ENCODE measurements at places on chromosomes 1 and 21.

GRCh38 chr1:59903141-59903754 is 23.3 kb downstream of the CYP2J2 start:
- DNase-seq: peak; percentile 32

- no peak for DNase-seq
These were observed 7.1 kb downstream of the TCP10L start for GRCh38 chr21:32578107-32578691.

DNA sequence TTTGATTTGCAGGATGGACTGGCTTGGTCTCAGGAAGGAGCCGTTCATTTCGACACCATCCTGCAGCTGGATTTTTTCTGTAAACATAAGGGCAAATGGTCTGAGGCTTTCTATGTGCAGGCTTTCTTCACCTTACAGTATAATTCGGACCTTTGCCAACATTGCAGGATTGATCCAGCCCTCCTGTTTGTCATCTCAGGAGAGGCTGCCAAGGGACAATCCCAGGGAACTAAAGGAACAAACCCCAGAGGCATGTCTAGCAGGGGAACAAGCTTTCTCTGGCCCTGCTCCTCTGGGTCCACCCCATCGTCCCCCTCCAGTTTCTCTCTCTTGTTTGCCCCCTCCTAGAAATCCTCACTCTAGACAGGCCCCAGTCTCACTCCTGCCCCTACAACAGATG is 24.8 kb upstream of the GBP6 start:
- no peak for DNase-seq

- no peak for DNase-seq
These were observed 29.4 kb upstream of the CCSAP start for GRCh38 chr1:229372251-229372650.

GRCh38 chr21:41641821-41642701 is 124.8 kb downstream of the RIPK4 start:
- peak; percentile 73 for DNase-seq

DNA sequence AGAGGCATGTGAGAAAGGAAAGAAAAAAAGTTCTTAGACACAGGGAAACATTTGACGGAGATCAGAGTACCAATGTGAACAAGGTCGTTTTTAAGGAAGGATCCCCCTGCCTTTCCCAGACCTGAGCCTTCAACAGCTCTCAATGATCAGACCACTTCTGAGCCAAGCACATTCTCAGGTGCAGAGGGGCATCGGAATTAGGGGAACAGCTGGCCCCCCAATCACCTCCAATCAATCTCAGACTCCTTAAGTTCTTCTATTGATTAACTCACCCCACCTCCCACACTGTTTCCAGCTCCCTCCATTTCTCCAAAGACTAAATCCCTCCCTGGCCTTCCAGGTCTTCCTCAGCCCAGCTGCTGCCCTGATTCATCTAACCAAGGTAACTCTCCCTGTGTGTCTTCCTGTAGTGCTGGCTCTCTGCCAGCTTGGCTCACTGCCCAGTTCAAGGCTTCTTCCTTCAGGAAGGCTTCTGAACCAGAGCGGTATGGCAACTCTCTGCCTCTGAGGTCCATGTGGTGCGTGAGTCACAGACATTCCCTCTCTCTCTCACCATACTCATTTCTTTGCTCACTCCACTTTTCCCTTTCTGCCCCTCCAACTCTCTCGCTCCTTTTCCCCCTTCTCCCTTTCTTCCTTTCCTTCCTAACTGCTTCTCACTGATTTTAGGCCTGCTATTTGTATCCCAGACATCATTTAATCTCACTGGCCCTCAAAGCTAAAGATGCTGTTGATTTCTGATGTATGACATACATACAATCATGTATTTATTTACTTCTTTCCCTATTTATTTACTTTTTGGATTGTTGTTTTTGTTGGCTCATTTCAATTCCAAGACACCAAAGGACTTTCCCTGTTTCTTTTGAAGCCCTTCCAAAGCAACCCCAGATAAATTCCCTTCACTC is 18.1 kb downstream of the CFAP45 start:
- peak; percentile 95 for DNase-seq

DNA sequence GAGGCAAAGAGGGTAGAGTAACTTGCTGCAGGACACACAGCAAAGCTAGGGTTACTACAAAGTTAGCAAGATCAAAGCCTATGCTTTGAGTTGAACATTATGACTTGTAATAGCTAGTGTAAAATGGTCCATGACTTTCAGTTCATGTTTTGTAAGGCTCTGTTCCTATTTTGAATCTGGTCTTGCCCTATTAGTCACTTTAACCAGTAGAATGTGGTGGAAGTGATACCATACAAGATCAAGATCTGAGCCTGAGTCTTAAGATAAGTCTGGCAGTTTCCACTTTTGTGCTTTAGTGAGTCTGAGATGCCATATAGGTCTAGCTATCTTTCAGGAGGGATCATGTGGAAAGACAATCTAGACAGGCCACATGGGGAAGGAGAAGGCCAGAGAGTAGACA is 282.1 kb upstream of the BRINP3 start:
- DNase-seq: no peak

- DNase-seq: no peak
These were observed 54.1 kb upstream of the LYST start for GRCh38 chr1:235920596-235921375.

DNA sequence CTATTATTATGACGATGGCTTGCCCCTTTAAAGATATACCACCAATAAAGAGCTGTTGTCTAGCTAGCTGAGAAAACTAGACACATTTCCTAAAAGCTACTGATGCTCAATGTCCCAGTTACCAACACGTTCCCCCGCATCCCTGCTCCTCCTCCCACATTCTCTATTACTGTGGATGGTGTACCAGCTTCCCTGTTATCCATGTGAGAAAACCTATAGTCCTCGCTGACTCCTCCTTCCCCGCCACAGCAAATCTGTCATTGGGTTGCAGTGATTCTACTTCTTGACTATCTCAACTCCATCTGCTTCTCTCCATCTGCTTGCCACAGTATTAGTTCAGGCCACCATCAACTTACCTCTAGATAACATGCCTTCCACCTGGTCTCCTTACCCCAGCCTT is 337.5 kb downstream of the KCNH1 start:
- no peak for DNase-seq

GRCh38 chr1:233873666-233874065 is 30.8 kb upstream of the SLC35F3 start:
- DNase-seq: no peak

DNA sequence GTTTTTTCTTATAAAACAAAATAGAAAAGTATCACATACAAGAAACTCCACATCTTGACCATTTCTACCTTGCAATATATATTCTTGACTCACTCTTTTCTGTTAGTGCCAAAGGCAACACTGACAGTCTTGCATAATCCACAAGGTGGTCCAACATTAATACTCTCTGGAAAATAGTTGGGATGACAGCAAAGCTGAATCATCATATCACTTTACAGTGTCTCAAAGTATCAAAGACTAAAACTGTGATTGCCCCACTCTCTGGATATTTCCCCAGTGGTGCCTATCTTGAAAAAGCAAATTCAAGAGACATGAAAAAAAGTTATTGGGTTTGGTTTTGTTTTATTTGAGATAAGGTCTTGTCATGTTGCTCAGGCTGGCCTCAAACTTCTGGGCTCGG is 14.6 kb upstream of the TGFBR3 start:
- DNase-seq: peak; percentile 82

DNA sequence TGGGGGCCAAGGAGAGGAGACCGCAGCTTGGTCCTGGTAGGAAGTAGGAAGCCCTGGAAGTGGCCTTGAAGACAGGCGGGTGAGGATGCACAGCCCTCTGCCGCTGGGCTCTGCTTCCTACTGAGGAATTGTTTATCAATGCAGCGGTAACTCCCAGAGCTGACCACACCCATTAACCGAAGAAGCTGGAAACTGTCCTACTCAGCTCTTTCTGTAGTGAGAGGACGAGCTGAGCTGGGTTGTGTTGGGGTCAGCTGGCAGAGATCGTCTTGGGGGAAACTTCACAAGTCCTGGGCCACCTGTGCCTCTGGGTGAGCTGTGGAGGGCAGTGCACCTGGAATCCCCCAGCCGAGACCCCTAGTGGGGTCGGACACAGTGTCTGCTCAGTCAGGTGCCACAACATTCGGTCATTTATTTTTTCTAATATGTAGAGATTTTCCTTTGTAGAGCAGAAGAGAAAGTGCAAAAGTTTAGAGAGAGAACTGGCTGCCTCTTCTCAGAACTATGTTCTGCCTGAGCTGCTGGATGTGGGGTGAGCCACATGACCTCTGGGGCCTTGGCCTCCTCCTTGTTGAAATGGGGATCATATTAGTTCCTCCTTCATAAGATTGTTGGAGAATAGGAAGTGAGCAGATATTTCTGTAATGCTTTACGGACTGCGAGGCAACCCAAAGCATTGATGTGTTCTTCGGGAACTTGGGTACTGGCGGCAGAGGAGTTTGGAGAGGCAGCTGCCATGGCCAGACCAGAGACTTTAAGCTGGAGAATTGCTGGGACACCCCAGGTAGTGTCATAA is 3.6 kb downstream of the NECAP2 start:
- DNase-seq: no peak

DNA sequence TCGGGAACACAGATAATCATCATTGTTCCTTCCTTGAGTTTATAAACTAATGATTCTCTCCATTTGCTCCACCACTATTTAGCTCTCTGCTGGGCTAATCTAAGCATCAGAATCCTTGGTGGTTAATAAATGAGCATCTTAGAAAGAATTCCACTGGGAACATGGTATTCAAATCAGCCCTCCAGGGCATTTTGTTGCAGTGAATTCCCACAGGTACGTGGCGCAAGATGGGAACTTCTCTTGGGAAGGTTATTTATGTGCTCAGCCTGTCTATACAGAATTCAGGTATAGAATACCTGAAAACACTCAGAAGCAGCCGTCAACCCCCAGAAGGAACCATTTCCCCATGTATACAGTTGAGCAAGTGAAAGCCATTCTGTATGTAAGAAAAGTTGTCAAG is 131.5 kb downstream of the NTNG1 start:
- DNase-seq: no peak

DNA sequence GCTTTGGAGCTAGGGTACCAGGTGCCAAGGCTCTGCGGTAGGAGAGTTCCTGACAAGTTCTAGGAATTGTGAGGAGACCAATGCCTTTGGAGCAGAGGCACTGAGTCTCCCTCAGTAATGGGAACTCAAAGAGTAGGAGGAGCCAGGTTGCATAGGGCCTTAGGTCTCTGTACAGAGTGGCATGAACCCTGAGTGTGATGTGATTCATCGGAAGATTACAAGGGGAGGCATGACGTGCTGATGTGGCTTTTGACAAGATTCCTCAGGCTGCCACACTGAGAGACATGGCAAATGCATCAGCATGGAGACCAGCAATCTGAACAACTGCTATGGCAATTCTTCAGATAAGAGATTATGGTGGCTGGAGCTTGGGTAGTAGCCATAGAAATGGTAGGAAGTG is 94.6 kb upstream of the SLC44A3 start:
- no peak for DNase-seq

DNA sequence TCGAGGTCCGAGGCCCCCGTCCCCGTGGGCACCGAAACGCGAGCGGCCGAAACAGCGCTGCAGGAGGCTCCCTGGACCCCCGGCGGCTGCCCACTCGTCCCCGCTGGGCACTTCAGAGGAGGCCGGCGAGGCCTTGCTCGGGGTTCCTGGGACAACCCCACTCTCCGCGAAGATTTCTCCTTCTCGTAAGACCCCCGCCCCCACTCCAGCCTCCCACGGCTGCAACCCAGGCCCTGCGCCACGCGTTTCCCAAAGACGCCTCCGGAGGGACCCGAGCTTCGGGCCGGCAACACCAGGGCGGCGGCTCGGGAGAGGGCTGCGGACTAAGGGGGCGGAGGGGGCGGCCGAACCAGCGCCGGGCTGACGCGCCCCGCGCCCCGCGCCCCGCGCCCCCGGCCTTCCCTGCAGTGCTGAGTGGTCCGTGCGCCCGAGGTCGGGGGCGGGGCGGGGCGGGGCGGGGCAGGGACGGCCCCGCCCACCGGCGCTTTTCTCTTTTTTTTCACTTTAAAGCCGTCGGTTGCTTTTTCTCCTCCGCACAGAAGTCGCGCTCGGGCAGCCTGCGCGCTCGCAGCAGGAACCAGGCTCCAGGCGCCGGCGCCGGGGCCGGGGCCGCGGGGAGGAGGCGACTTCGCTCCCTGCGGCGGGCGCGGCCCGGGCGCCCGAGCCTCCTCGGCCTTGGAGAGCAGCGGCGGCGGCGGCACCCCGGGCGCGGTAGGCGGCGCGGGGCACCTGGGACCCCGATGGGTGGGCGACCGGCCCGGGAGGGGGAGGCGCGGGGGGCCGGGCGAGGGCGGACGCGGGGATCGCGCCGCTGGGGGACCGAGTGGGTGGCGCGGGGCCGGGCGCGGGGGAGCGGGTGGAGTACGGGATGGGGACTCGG is at the start of gene SPSB1:
Gene SPSB1, plus strand, starts transcription at position 534 of the 880 bp plus-strand sequence. CDS start 62,998 bp downstream, outside the sequence.
- DNase-seq: peak; percentile 61

Data from RWPE1 (cell line).